ENCODE measurements at places on chromosomes 6 and 20. TPM values are rescaled to one million over a fixed set of nuclear protein-coding genes. Genes with fewer than 3 reads are reported as not detected.

- DNase-seq: no peak
Observed at GRCh38 chr6:20169119-20169557, 43.1 kb downstream of the MBOAT1 start.

DNA sequence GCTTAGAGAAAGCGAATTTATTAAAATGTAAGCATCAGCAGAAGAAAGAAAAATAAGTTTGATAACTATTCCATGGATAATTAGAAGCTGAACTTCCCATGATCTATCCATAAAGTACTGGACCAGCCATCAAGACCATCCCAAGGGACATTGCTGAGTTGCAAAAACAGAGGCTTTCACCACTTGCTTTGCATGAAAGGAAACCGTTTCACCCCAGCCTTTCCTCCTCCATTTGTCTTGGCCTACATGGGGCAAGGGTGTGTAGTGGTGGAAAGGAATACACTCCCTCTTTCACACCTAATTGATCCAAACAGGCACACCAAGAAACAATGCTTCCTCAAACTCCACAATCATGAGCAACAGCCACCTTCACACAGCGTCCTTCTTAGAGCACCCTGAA lies 10.4 kb downstream of the HIVEP2 start:
- no peak for DNase-seq

DNA sequence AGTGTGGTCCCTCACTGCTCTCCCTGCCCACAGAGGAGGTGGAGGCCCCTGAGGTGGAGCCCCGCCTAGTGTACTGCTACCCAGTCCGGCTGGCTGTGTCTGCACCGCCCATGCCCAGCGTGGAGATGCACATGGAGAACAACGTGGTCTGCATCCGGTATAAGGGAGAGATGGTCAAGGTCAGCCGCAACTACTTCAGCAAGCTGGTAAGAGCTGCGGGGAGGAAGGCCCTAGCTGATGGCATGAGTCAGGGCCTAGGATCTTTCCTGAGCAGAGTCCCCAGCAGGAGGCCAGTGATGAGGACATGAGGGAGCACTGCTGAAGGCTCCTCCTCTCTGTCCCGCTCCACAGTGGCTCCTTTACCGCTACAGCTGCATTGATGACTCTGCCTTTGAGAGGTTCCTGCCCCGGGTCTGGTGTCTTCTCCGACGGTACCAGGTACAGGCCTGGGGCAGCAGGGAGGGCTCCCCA lies 11.2 kb downstream of the PCIF1 start:
- DNase-seq: no peak

The KHDC1L gene
- not detected for total RNA-seq

DNA sequence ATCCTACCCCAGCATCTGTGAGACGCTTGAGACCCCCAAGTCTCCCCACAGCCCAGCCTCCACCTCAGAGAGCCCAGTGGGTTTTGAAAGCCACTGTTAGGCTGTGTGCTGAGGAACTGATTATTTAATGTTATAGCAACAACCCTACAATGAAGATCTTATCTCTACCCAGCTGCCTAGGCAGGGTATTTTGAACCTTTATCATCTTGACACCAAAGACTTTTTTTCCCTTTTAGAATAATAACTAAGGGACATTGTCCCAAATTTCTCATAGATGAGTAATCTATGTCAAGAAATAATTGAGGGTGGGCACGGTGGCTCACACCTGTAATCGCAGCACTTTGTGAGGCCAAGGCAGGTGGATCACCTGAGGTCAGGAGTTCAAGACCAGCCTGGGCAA lies 26.2 kb downstream of the HM13 start:
- DNase-seq: no peak

DNA sequence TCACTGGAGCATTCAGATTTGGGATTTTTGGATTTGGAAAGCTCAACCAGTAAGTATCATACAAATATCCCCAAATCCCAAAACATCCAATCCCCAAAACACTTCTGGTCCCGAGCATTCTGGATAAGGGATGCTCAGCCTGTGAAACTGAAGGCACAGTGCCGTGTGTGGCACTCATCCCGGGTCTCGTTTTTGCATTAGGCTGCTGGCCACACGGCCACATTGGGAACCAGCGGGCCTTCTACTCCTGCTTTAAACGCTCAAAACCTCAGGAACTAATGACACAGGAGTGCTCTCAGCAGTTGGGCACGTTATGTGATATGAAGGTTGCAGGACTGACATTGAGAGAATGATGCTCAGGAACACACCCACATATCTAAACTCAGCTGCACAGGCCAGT lies 35.6 kb downstream of the PSMG4 start:
- DNase-seq: no peak

The ABRACL gene
- 151 TPM for total RNA-seq

The THBS2 gene
- total RNA-seq: not detected

DNA sequence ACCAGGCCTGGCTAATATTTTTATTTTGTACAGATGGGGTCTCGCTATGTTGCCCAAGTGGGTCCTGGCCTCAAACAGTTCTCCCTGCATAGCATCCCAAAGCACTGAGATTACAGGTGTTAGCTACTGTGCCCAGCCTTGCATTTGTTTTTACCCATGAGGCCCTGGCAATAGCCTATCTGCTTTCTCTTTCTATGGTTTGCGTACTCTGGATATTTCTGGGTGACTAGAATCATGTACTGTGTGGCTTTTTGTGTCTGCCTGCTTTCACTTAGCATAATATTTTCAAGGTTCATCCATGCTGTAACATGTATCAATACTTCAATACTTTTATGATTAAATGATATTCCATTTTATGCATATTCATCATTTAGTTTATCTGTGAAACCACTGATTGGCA lies 451.7 kb downstream of the GRIK2 start:
- DNase-seq: no peak

GRCh38 chr6:12844284-12845223 lies 128.0 kb downstream of the PHACTR1 start:
- DNase-seq: no peak

The HSPA12B gene
- total RNA-seq: not detected

GRCh38 chr20:17733767-17734304 lies 34.1 kb downstream of the BANF2 start:
- no peak for DNase-seq

GRCh38 chr6:160386869-160387530 lies 38.8 kb downstream of the SLC22A3 start:
- no peak for DNase-seq

DNA sequence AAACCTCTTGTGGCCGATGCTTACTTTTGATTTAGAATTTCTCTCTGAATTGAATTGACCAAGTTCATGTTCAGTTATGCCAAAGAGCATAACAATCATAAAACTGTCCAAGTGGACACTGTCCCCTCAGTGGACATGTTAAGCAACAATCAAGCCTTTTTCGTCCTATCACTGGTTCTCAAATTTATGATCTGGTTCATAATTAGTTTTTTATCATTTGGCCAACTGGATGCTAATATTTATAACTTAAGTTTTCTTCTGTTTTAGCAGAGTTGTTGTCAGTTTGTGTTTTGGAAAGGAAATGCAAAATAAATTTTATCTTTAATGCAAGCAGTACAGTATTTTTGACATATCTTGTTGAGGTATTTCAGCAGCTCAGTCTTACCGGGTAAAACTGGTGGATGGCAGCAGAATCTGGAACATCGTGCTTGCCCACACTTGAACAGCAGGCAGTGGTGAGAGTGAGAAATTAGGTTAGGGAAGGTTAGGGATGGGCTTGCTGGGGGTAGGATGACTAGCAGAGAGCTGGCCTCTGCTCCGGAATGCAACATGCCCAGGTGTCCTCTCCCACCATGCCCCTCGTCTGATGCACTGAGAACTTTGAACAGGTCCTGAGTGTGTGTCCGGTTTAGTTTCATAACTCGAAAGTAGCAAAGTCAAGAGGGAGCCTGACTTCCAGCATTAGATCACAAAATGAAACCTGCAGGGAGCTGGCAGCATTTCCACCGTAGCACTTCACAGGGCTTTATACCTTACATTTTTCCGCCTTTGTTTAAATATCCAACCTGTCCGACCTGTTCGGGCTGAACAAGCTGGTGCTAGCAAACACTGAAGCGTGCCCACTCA lies 93.1 kb downstream of the RREB1 start:
- DNase-seq: no peak
